ENCODE measurements at places on chromosomes 2 and 18. TPM values are rescaled to one million over a fixed set of nuclear protein-coding genes. Genes with fewer than 3 reads are reported as not detected.

GRCh38 chr2:58740426-58740825 is 499.3 kb upstream of the FANCL start:
- no peak for DNase-seq

DNA sequence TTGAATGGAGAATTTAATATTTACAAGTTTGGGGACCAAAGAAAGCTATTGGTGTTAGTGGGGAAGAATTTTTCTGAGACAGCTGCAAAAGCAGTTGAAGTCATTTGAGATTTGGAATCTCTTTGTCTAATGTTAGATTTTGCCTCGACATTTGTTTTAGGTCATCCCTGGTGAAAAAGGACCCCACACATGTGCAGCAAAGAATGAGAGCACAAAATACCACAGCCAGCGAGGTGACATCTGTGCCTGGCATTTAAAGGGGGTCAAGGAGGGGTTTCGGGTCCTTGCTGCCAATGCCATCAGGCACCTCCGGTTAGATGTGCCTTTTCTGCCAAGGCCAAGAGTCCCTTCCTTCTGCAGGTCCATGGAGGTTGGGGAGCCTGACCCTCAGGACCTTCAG is 173.3 kb downstream of the TRIB2 start:
- DNase-seq = no peak

Gene NAT8
- total RNA-seq = not detected

Gene RIT2
- 5.1 TPM for total RNA-seq

Gene FN1
- total RNA-seq = 246 TPM

Gene KLHL30
- not detected for total RNA-seq

Gene SPRED2
- total RNA-seq = 8.6 TPM

Gene NPPC
- total RNA-seq = not detected

Gene MPPE1
- 21.9 TPM for total RNA-seq
